ENCODE measurements at places on chromosomes 12 and 14.

DNA sequence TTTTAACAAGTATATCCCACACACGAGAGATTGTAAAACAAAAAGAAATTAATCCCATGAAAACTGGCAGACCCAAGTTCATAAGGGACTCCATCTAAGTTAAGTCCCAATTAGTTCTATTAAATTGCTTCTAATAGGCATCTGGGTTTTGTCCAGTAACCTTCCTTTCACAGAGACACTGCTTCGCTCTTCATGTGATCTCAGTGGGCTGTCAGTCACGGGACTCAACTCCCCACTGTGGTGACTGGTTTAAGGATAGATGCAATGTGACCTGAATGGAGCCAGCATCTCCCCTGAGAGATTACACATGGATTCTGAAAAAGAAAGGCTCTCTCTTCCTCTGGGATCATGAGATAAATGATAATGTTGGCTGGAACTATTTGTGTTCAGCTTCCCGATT, 96.4 kb downstream of the GAS2L3 start:
- no peaks in the 10 kb centered on the region for H3K36me3 ChIP-seq
- H3K27ac ChIP-seq, result no peak overlapping the region
- peaks cover 2% of the 10 kb centered on the region for H3K27me3 ChIP-seq
- DNase-seq, result no peak

DNA sequence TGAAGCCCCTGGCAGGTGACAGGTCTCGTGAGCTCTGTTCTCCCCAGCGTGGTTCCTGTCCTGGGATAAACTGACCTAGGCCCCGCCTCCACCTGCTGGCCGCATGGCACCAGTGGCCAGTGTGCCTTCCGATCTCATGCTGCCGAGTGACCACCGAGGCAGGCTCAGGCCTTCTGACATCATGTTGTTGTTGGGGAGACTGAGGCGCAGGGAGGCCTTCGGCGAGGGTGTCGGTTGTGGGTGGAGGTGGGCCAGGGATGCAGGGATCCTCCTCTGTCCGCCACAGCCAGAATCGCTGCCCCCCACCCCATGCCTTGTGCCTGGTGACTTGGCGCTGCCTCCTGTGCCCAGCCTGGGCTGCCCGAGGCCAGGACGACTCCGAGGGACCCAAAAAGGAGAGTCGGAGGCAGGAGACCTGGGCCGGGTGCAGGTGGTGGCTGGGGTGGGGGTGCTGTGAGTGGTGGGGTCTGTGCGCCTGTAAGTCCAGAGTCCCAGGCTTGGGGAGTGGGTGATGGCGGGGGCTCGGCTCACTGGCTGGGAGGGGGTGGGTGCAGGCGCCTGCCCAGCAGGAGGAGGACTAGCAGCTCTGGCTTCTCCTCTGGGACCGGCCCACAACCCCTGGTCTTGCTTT, 24.3 kb downstream of the ASPG start:
- H3K36me3 ChIP-seq, result no peaks in the 10 kb centered on the region
- H3K27me3 ChIP-seq, result no peaks in the 10 kb centered on the region
- no peak for DNase-seq
- H3K27ac ChIP-seq, result no peak overlapping the region
- H3K4me3 ChIP-seq, result no peak overlapping the region

- no peak overlapping the region for H3K27ac ChIP-seq
- no peaks in the 10 kb centered on the region for H3K36me3 ChIP-seq
- peaks cover 25% of the 10 kb centered on the region for H3K27me3 ChIP-seq
- DNase-seq, result no peak
- H3K4me3 ChIP-seq, result no peak overlapping the region
These were observed 1.9 kb downstream of the LRRK2 start for GRCh38 chr12:40226705-40227104.

DNA sequence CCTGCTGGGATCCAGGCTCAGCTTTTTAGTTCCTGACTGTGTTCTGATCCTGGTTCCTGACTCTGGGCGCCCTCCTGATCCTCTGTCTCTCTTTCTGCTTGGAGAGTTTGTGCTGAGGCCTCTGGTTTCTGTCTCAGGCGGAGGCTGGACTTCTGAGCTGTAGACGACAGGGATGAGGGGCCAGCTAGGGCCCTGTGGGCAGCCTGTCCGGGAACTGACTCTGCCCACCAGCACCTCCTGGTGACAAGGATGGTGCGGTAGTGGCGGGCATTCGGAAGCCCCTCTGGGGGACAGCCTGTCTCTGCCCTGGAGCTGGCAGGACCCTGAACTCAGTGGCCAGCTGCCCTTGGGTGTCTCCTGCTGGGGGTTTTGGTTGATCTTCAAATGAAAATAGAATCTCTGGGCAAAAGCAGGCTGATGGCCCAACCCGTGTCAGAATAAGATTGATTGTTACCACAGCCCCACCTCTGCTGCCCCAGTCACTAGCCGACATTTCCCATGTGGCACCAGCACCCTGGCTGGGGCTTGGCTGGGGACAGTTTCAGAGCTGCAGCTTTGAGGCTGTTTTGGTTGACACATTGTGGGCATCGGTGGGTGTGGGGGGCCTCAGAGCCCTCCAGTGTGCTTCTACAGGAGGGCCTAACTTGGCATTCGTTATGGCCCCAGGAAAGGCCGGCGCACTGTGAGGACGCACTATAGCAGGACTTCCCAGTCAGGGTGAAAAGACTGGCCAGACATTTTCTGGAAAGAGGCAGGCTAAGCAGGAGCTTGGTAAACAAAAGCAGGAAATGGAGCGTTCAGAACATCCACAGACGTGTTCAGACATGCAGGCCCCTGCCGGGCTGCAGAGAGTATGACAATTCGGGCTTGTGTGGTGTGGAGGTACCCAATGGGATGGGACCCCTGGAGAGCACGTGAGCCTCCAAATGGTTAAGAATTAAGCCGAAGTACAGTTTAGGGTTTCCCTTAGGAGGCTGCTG, 16.2 kb downstream of the KRT80 start:
- H3K27ac ChIP-seq, result no peak overlapping the region
- no peak for DNase-seq
- H3K4me1 ChIP-seq, result no peaks in the 10 kb centered on the region
- no peaks in the 10 kb centered on the region for H3K27me3 ChIP-seq
- no peaks in the 10 kb centered on the region for H3K36me3 ChIP-seq
- no peak overlapping the region for H3K4me3 ChIP-seq

DNA sequence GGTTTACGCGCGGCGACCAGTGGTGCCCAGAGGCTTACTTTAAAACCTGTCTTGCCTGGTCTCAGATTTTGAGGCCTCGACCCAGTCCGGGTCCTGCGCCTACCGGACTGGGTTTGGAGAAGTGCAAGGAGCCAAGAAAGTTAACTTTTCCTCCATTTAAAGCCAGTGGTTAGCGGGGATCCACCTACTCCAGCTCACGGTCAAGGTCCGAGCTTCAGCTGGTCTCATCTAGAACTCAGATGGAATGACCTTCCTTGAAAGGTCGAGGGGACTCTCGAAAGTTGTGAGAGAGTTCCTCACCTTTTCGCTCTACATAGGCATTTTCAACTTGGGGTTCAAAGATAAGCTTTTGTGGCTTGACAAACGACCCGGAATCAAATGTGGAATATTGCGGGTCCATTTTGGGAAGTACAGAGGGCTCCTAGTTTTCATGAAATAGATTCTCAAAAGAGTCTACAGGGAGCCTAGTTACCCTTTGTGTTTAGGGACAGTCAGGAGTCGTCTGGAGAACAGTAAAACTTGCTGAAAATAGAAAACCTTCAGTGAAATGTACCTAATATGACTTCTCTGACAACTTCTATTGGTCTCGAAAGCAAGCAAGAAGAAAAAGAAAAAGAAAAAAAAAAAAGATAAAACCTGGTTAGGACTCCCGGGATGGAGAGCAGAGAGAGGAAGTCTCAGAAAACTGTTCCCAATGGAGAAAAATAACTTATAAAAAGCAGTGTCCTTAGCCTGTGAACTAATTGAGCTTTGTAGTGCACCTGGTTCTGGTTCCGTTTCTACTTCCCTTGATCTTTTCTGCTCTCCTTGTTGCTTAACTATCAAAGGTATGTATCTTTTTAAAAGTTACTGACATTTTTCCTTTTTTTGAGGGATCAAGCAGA, 1.4 kb downstream of the KCNMB4 start:
- H3K36me3 ChIP-seq, result no peaks in the 10 kb centered on the region
- H3K4me3 ChIP-seq, result peak overlapping the region; percentile 87
- peaks cover 9% of the 10 kb centered on the region for H3K27me3 ChIP-seq
- H3K27ac ChIP-seq, result no peak overlapping the region
- DNase-seq, result no peak

DNA sequence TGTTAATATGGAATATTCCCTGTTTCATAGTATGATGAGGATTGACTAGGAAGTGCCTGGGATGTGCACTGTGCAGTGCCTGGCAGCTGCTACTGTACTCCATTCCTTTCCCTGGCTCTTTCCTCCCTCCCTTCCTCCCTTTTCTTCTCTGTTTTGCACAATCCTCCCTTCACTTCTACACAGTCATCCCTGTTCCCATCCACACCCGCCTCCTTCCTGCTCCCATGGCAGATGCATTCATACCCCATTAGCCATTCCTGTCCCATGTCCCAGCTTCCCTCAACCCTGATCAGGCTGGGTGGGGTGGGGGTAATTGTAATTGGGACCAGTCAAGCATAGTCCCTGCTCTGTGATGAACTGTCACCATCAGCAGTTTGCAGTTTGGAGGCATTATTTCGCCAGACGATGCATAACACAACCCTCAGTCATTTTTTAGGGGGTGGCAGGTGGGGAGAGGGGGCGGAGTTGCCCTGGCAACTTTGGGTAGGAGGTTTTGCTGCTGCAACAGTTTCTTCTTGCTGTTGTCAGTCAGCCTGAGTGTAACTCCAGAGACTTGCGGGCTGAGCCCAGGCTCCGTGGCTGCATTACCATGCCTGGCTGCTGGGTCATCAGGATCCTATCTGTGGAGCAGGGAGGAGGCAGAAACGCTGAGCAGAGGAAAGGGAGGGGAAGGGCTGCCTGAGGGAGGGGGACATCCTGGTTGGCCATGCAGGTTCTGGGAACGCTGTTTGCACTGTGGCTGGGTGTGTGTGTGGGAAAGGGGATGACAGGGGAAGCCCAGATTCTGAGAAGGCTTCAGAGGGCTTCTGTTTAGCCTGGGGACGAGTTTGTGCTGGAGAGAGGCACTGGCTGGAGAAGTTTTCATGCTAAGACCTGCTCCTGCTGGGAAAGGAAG, 4.1 kb upstream of the KRT84 start:
- DNase-seq, result no peak
- no peak overlapping the region for H3K4me3 ChIP-seq
- no peaks in the 10 kb centered on the region for H3K36me3 ChIP-seq

DNA sequence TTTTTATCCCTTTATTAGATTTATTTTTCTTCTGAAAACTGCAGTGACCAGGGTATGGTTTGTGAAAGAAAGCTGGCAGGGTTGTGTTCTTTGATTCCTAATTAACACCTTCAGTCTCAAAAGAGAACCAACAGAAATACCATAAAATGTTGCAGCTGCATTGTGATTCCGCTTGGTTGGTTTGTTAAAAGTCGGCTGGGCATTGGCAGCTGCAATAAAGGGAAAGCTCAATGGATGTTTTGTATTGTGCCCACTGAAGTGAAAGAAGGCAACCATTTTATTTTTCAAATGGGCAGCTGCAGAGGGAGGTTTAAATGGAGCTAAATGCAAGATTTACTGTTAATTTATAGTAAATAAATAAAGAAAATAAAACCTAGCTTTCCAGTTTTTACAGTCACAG, 16.7 kb downstream of the LGR5 start:
- peaks cover 5% of the 10 kb centered on the region for H3K27me3 ChIP-seq
- no peak overlapping the region for H3K4me3 ChIP-seq
- no peaks in the 10 kb centered on the region for H3K36me3 ChIP-seq
- H3K27ac ChIP-seq, result no peak overlapping the region
- H3K4me1 ChIP-seq, result no peaks in the 10 kb centered on the region

- peak overlapping the region; percentile 90 for H3K4me3 ChIP-seq
- H3K36me3 ChIP-seq, result peaks cover 3% of the 10 kb centered on the region
- peak; percentile 28 for DNase-seq
- H3K4me1 ChIP-seq, result peaks cover 43% of the 10 kb centered on the region
- H3K27ac ChIP-seq, result peak overlapping the region; percentile 92
These were observed 1.0 kb upstream of the CDK17 start for GRCh38 chr12:96401076-96401871.

GRCh38 chr14:62117751-62118105, 355.5 kb downstream of the SNAPC1 start:
- peak overlapping the region; percentile 52 for H3K4me3 ChIP-seq
- H3K4me1 ChIP-seq, result peaks cover 7% of the 10 kb centered on the region
- H3K36me3 ChIP-seq, result no peaks in the 10 kb centered on the region
- no peak overlapping the region for H3K27ac ChIP-seq
- peaks cover 70% of the 10 kb centered on the region for H3K27me3 ChIP-seq
- DNase-seq, result no peak

DNA sequence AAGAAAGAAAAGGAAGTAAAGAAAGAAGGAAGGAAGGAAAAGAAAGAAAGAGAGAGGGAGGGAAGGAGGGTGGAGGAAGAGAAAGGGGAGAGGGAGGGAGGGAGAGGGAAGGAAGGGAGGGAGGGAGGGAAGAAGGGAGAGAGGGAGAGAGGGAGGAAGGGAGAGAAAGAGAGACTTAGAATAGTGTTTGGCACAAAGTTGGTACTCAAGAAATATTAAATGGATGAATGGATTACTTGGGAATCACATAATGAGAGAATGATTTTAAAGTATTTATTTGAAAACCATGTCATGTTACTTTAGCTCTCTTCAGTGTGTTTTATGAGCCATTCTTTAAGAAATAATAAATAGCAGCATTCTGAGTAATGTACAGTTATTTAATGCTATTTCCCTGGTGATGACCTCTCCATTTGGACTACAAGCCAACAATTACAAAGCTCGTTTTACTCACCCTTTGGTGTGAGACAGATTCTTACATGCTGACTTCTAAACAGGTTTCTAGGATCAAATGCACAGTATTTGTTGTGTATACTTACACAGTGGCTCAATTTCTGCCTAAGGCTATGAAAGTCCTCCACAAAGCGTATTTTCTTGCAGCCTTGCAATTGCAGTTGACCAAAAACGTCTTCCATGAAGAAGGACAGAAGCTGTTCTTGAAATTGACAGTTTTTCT, 861 bp downstream of the IL26 start:
- no peak overlapping the region for H3K4me3 ChIP-seq
- peaks cover 14% of the 10 kb centered on the region for H3K4me1 ChIP-seq
- H3K36me3 ChIP-seq, result no peaks in the 10 kb centered on the region
- H3K27ac ChIP-seq, result no peak overlapping the region
- H3K27me3 ChIP-seq, result peaks cover 4% of the 10 kb centered on the region

- H3K36me3 ChIP-seq, result no peaks in the 10 kb centered on the region
- H3K27me3 ChIP-seq, result peaks cover 6% of the 10 kb centered on the region
- DNase-seq, result no peak
- no peak overlapping the region for H3K27ac ChIP-seq
These were observed 13.9 kb downstream of the ACVRL1 start for GRCh38 chr12:51921017-51921725.

GRCh38 chr12:18207266-18207665, 54.1 kb upstream of the PIK3C2G start:
- DNase-seq, result no peak
- H3K27me3 ChIP-seq, result no peaks in the 10 kb centered on the region
- H3K36me3 ChIP-seq, result no peaks in the 10 kb centered on the region
- H3K4me1 ChIP-seq, result no peaks in the 10 kb centered on the region
- H3K27ac ChIP-seq, result no peak overlapping the region
- no peak overlapping the region for H3K4me3 ChIP-seq

- no peak for DNase-seq
- H3K27ac ChIP-seq, result peak overlapping the region; percentile 68
- H3K27me3 ChIP-seq, result no peaks in the 10 kb centered on the region
- no peaks in the 10 kb centered on the region for H3K36me3 ChIP-seq
These were observed 245 bp upstream of the BRMS1L start for GRCh38 chr14:35825968-35826217.

Measured in activated naive CD8-positive, alpha-beta T cell treated with anti-CD3 and anti-CD28 coated beads, Interleukin-2, amount 50 U/mL, for 24 hours (primary cell).